ENCODE measurements at places on chromosomes 7 and 10.

DNA sequence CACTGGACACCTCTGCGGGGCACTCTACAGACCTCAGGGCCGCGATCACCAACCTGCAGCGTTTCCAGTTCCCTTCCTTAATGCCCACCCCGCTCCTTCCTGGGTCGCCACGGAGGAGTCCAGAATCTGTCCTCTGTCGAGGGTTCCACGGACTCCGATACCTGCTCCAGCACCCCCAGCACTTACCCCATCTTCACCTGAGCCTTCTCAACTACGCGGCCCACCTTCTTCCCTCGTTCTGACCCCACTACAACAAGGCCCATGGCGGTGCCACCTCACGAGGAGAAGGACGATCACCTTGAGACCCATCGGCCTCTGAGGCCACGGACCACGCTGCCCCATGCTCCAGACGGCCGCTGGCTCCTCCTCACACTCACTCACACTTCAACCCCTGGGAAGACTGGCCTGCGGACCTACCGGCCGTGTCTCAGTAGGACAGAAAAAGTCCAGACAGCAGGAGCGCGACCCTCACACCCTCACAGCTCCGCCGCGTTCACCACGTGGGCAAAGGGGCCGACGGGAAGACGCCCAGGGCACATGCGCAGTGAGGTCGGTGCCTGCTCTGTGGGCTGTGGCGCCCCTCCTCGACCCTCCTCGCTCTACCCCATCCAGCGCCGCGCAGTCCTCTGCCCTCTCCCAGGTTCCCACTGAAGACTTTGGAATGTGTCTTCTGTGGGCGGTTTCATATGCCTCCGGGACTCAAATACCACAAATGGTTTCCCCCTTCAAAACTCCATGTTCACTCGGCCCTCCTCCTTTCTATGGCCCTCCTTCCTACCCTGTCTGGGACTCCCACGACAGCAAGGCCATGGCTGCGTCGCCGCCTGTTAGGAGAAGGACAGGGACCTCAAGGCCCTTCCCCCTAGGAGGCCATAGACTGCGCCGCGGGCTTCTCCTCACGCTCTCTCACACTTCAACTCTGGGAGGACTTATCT lies 193.9 kb upstream of the PHF14 start:
- DNase-seq = no peak

DNA sequence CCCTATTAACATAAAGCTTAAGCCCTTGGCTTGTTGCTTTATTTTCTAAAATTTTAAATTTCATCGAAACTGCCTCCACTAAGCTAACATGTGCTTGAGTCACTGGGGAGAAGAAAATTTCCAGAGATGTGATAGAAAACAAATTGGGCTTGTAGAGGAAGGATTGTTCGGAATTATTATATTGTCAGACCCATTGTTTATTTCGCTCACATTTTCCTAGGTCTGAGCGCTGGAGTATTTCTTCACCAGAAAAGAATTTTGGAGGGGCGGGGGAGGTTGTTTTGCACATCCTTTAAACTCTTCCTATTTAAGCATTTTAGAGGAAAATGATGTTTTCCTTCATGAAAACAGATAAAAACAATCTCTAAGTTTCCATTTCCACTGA lies 29.1 kb downstream of the CELF2 start:
- DNase-seq = no peak

DNA sequence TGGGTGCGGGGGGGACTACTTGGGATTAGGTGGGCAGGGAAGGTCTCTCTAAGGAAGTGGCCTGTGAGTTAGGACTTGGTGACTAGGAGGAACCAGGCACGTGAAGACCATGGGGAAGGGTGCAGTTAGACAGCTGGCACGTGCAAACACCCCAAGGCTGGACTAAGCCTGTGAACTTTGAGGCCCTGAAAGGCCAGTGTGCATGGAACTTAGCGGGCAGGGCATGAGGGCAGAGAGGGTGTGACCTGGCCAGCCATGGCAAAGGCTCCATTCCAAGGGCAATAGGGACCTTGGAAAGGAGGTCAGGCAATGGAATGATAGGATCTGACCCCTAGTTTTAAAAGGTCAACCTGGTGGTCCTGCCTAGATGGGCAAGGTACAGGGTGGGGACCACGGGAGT lies 158.4 kb upstream of the PCBD1 start:
- DNase-seq = no peak

GRCh38 chr10:36778651-36779050 lies 346.7 kb upstream of the ANKRD30A start:
- DNase-seq = no peak

GRCh38 chr10:128096486-128097199 lies 29.6 kb downstream of the MKI67 start:
- DNase-seq = no peak

GRCh38 chr7:84389242-84389641 lies 194.7 kb upstream of the SEMA3A start:
- no peak for DNase-seq

- DNase-seq = no peak
Observed at GRCh38 chr7:20577441-20578071, 37.9 kb upstream of the ABCB5 start.

- no peak for DNase-seq
Observed at GRCh38 chr10:22727663-22728062, 13.3 kb upstream of the PIP4K2A start.

GRCh38 chr10:125494651-125495239 lies 188.2 kb downstream of the TEX36 start:
- DNase-seq = no peak

DNA sequence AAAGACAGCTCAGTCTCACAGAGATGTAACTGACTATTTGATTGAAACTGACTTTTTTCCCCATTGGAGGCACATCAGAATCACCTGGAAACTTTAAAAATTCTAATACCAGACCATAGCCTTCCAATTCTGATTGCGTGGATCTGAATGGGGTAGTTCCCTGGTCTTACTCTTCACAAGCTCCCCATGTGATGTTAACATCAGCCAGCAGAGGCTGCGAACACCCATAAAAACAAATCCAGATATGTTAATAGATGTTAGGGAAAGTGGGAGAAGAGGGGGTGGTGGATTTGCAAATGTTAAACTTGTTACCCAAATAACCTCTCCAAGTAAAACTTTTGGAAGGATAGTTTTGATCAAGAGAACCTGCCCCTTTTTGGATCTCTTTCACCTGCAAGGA lies 1133.4 kb downstream of the CNTNAP2 start:
- no peak for DNase-seq

DNA sequence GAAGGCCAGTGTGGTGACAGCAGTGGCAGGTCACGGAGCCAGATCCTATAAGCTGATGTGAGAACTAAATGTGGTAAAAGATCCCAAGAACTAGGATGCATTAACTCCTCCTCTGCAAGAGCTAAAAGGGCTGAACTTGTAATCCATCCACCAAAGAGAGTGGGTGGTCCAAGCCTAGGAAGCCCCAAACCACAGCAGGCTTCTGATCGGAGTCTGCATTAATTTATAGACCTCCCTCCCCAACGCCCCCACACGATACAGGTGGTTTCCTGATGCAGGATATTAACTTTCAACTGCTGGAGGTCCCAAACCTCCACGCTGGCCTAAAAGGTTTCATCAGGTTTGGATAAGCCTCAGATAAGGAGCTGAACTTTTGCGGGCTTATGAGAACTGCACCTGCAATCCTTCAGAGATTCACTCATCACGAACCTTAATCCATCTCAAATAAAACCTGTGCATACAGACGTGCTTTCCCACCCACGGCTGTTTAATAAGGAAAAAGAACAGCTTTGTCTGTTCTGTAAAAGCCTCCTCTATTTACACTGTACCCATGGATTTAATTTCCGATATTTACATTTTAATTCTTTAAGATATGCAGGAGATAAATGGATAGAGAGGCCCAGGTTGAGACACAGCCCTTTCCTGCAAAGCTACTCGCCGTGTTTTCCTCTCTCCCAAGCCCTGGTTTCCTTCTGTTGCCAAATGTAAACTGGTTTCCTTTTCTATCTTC lies 74.9 kb downstream of the GFRA1 start:
- DNase-seq = no peak

- no peak for DNase-seq
Observed at GRCh38 chr10:69760072-69760471, 41.6 kb upstream of the COL13A1 start.

DNA sequence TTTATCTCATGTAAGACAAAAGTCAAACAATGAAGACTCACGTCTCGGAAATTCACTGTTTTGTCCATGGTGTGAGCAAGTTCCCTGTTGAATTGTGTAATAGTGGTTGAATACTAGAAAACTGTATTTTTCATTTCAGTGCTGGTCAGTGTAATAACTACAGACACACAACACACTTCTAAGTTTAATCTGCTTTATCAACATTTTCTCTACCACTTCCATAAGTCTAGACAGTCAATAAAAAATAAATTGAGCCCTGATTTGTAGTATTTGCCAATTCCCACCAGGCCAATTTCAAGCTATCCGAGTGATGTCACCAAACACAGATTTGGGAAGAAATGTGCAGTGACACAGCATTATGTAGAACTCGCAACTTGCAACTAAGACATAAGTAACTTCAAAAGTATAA lies 81.9 kb downstream of the GPR141 start:
- DNase-seq = no peak

- DNase-seq = peak; percentile 8
Observed at GRCh38 chr7:18558503-18558902, 63.0 kb downstream of the HDAC9 start.

- no peak for DNase-seq
Observed at GRCh38 chr10:97765201-97765600, 6.6 kb downstream of the SFRP5 start.

- DNase-seq = no peak
Observed at GRCh38 chr7:151542606-151543130, 23.0 kb upstream of the RHEB start.

- no peak for DNase-seq
Observed at GRCh38 chr7:137434946-137435345, 91.4 kb upstream of the PTN start.

- no peak for DNase-seq
Observed at GRCh38 chr10:114631666-114632417, 26.2 kb downstream of the ABLIM1 start.

DNA sequence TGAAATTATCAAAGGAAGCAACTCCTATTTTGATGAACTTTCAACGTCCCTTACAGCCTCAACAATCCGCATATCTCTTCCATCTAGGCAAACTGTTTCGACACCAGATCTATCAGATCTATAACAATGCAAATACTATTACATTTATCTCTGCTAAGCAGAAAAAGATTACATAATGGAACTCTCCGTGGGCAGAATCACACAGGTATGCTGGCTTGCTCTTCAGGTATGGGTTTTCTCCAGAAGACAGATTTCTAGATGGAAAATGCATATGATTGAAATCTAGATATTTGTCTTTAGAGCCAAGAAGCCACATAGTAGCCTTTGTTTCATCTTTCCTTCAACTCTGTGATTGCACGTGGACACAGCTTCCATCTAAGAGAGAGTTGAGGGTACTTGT lies 38.6 kb downstream of the ADAM12 start:
- no peak for DNase-seq

DNA sequence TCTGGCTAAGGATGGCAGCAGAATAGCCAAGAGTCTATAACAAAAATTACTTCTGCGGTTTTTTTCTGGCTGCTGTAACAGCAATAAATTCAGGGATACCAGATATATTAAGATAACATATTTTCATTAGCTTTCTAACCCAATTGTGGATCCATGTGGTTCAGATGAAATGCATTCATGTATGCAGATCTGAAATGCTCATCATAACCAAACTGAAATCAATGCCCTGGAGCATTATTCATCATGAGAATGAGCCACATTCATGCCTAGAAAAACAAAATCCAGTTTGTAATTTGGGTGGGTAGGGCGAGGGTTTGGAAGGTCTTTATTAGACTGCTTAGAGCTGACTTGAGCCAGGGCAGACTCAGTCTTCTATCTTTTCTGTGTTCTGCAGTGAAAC lies 69.8 kb upstream of the SEMA3A start:
- no peak for DNase-seq

- DNase-seq = no peak
Observed at GRCh38 chr7:77473229-77474005, 57.3 kb upstream of the GSAP start.

GRCh38 chr10:132169031-132169765 lies 17.6 kb upstream of the DPYSL4 start:
- no peak for DNase-seq

DNA sequence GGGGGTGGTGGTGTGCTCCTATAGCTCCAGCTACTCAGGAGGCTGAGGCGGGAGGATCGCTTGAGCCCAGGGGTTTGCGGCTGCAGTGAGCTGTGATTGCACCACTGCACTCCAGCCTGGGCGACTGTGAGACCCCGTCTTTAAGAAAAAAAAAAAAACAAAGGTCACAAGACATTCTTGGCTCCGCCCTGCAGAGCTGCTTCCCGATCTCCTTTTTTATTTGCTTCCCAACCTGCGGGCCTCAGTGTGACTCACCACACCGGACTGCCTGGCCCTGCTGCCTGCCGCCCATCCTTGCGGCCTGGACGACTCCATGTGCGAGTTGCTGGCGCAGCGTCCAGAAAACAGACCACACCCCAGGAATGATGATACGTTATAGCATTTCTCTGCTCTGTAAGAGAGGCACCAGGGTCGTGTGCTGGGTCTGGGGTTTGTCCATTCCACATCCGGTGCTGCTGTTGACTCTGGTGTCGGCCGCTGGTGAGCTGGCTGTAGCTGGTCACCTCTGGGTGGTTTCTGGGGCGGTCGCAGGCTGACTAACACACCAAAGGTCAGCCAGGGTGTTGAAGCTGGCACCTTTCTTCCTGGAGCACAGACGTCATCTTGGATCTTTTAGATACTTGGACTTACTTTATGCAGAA lies 123.6 kb downstream of the TCF7L2 start:
- DNase-seq = no peak

GRCh38 chr10:119539359-119539825 lies 3.1 kb downstream of the RGS10 start:
- no peak for DNase-seq

DNA sequence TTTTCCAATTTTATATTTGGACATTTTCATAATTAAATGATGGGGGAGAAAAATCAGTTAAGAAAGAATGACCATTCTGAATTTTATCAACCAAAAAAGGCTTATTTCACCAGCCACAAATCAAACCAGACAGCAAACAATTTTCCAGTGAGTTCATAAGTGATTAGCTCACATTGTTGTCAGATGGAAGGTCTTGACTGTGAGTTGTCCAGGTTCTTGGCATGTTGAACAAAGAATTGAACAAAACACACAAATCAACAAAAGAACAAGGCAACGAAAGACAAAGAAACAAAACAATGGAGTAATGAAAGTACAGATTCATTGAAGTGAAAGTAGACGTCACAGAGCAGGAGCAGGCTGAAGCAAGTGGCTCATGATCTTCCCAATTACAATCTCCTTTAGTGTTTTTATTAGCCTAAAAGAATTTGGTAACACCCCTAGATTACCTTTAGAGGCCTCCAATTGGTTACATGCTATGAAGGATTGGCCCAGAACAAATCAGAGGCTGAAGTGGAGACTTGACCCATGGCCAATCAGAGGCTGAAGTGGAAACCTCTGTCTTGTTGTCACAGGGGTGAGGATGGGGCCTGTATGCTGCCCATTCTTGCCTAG lies 248.7 kb downstream of the NEBL start:
- DNase-seq = no peak

DNA sequence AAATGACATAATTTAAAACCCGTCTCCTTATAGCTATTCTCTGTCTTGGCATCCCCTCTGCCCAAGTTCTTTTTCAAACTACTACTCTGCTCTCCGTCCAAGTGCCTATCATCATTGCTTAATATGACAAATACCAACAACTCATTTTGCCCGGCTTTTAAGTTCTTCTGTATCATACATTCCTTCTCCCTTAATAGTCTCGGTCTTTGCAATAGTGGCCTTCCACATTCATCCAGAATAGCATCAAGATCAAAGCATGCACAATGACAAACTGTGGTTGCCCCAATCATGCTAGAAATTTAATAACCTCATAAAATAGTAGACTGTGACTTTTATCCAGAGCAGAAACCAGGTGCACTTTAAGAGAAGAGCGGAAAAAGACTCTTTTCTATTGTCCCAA lies 198.9 kb downstream of the ETV1 start:
- no peak for DNase-seq

Data from activated CD4-positive, alpha-beta T cell treated with anti-CD3 and anti-CD28 coated beads, Interleukin-10, Interleukin-2, amounts not matched to agents 100 ng/mL and 50 ng/mL, durations not matched to agents 16 hours and 8 hours (primary cell).